ENCODE measurements at places on chromosomes 3 and 15.

- DNase-seq = no peak
These were observed 34.7 kb downstream of the TMEM158 start for GRCh38 chr3:45191424-45191823.

DNA sequence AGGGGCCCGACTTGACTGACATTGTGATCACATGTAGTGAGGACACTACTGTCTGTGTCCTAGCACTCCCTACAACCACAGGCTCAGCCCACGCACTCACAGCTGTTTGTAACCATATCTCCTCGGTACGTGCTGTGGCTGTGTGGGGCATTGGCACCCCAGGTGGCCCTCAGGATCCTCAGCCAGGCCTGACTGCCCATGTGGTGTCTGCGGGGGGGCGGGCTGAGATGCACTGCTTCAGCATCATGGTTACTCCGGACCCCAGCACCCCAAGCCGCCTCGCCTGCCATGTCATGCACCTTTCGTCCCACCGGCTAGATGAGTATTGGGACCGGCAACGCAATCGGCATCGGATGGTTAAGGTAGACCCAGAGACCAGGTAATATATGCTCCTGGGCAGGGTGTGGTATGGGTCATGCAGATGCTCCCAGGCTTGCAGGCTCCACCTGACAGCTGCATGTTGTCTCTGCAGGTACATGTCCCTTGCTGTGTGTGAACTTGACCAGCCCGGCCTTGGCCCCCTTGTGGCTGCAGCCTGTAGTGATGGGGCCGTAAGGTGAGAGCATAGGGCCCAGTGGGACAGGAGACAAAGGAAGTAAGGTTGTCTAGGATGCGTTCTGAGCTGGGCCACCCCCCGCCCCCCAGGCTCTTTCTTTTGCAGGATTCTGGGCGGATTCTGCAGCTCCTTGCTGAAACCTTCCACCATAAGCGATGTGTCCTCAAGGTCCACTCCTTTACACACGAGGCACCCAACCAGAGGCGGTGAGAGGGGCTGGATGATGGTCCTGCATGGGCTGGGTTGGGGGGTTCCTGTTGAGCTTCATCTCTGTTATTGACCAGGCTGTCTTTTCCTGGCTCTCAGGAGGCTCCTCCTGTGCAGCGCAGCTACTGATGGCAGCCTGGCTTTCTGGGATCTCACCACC, 4.4 kb downstream of the DALRD3 start:
- DNase-seq = peak; percentile 16

DNA sequence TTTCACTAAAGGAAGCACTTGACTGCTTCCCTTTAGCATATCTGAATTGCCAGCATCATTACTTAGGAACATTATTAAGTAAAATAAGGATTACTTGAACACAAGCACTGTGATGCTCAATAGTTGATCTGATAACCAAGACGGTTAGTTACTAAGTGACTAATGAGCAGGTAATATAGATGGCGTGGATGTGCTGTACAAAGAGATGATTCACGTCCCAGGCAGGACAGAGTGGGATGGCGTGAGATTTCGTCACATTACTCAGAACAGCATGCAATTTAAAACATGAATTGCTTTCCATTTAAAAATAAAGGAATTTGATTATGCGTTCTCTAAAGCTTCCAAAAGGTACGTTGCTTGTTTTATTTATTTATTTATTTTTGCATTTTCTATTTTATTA, 240.0 kb upstream of the ARHGEF26 start:
- DNase-seq = no peak

- no peak for DNase-seq
These were observed 28.8 kb downstream of the WHAMM start for GRCh38 chr15:82838096-82838735.

DNA sequence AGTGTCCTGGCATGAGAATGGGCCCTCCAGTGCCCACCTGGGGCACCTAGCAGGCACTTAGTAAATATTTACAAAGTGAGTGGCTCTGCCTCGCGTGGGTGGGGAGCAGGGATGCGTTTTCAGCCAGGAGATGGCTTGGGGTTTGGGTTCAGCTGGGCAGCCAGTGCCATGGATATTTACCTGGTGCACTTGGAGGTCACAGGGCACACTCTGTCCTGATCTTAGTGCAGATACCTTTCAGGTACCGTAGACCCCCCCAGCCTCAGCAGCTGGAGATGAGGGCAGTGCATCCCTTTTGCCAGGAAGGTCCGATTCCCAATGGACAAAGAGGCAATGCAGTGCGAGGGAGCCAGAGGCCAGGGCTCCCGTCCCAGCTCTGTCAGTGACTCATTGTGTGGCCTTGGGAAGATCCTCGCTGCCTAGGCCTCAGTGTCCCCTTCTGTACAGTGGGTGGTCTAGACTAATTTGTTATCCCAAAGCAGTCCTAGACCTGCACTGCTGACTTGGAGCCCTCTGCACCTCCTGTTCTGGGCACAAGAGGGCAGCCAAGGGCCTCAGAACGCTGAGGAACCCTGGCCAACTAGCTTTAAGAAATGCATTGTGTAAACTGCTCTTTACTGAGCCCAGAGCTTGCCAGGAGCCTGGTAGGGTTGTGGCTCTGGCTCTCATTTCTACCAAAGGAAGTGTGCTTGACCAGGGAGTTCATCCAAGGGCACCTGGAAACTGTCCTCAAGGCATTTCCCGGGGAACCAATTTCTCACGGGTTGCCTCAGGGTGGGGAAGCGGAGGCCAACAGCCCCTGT, 16.0 kb downstream of the HDAC11 start:
- DNase-seq = peak; percentile 44
